ENCODE measurements at places on chromosomes 16 and 17. TPM values are rescaled to one million over a fixed set of nuclear protein-coding genes. Genes with fewer than 3 reads are reported as not detected.

The GPR142 gene
- total RNA-seq = 0.38 TPM

The GP2 gene
- not detected for total RNA-seq

The CCR7 gene
- 0.95 TPM for total RNA-seq

The TMEM106A gene
- 1.7 TPM for total RNA-seq

The KCNJ2 gene
- 6.9 TPM for total RNA-seq

The PSMD7 gene
- 84.9 TPM for total RNA-seq

The PERCC1 gene
- total RNA-seq = not detected

The SAP30BP gene
- total RNA-seq = 72.7 TPM

The MT1E gene
- total RNA-seq = 52.4 TPM

The INCA1 gene
- total RNA-seq = 0.31 TPM

The TNFRSF13B gene
- not detected for total RNA-seq

The VMO1 gene
- not detected for total RNA-seq

The RND2 gene
- total RNA-seq = 0.76 TPM

The TP53TG3 gene
- total RNA-seq = not detected

The C1QTNF8 gene
- not detected for total RNA-seq

The CISD3 gene
- 8.0 TPM for total RNA-seq

The CETP gene
- 0.32 TPM for total RNA-seq

The CCL7 gene
- total RNA-seq = not detected

The CNTNAP1 gene
- total RNA-seq = 0.88 TPM

The OTOP3 gene
- 7.1 TPM for total RNA-seq

The TP53TG3C gene
- not detected for total RNA-seq

The RBFOX1 gene
- total RNA-seq = not detected

The DPEP2NB gene
- total RNA-seq = not detected

The CCL13 gene
- total RNA-seq = 1.4 TPM

The CCT6B gene
- total RNA-seq = 0.70 TPM

The CCDC102A gene
- total RNA-seq = 3.5 TPM

The MRPS34 gene
- total RNA-seq = 158 TPM

The RABEP1 gene
- 33.2 TPM for total RNA-seq

The NUDT21 gene
- total RNA-seq = 39.4 TPM

The DNAAF8 gene
- total RNA-seq = 0.38 TPM

The EVPLL gene
- total RNA-seq = 11.1 TPM

The CRHR1 gene
- not detected for total RNA-seq

The ZNF19 gene
- total RNA-seq = 5.0 TPM

The SLC25A39 gene
- total RNA-seq = 95.8 TPM

The WRAP53 gene
- total RNA-seq = 3.5 TPM

The PRR35 gene
- not detected for total RNA-seq

The HBM gene
- not detected for total RNA-seq

The TRPV3 gene
- not detected for total RNA-seq

The CD79B gene
- total RNA-seq = 1.1 TPM

The GP1BA gene
- total RNA-seq = not detected

The SEPTIN1 gene
- 3.4 TPM for total RNA-seq

The CTRB2 gene
- total RNA-seq = not detected

The KRTAP2-3 gene
- total RNA-seq = not detected

The HIGD1B gene
- total RNA-seq = 5.5 TPM

The CCDC154 gene
- total RNA-seq = not detected

The CFAP97D1 gene
- total RNA-seq = 0.13 TPM

The TBC1D26 gene
- total RNA-seq = not detected

The ACAP1 gene
- total RNA-seq = 3.8 TPM

The CACNG5 gene
- not detected for total RNA-seq

The VPS25 gene
- 86.7 TPM for total RNA-seq

The TCAP gene
- 0.57 TPM for total RNA-seq

The C16orf92 gene
- total RNA-seq = not detected
